ENCODE measurements at places on chromosomes 1 and 21.

GRCh38 chr1:100178091-100178490 lies at the start of gene LRRC39:
LRRC39 (minus strand) TSS chr1:100178256; CDS start chr1:100168516, 9,740 bp downstream.
- no peak for DNase-seq

GRCh38 chr21:45575304-45575992 lies 33.2 kb upstream of the SLC19A1 start:
- no peak for DNase-seq

GRCh38 chr1:204972426-204972825 lies 70.6 kb upstream of the CNTN2 start:
- peak; percentile 27 for DNase-seq

- no peak for DNase-seq
Measured at GRCh38 chr1:230865062-230865817, 3.1 kb downstream of the C1orf198 start.

Measured in fibroblast of the aortic adventitia (primary cell).